Activated CD4-positive, alpha-beta T cell treated with anti-CD3 and anti-CD28 coated beads, Interleukin-2, amount 50 U/mL, for 1 hour (primary cell): ENCODE measurements at places on chromosomes 1 and 21.

GRCh38 chr1:59577774-59578173 is 237.0 kb upstream of the HOOK1 start:
- no peak for DNase-seq

- DNase-seq, result no peak
These were observed 13.8 kb downstream of the DNTTIP2 start for GRCh38 chr1:93865253-93865652.

DNA sequence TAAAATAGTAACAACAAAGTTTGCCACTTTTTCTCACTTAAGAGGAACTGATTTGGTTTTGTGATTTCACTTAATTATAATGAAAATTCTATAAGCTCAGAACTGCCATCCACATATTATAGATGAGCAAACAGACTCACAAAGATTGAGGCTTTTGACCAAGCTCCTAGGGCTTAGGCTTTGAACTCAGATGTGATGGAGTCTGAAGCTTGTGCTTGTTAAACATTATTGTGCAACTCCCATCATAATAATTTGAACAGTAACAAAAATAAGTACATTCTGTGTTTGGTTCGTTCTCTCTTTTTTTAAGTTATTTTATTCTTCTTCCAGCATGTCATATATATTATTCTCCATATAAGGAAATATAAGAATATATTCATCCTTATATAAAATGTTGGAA is 403.4 kb downstream of the PTPRC start:
- DNase-seq, result no peak

DNA sequence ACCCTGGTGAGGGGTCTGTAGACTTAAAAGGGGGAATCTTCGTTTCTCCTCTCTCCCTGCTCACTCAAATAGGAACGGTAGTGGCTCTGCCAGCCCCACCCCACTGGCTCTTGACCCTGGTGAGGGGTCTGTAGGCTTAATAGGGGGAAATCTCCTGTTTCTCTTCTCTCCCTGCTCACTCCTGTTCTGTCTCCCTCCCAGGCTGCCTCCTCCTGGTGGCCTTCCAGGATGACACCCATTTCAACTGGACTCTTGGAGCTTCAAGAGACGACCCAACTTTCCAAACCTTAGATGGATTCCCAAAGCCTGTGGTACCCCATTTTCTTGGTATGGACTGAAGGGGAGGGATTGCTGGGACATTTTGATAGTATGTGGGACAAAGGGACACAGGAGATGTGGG is 1.4 kb upstream of the EPHB2 start:
- no peak for DNase-seq

DNA sequence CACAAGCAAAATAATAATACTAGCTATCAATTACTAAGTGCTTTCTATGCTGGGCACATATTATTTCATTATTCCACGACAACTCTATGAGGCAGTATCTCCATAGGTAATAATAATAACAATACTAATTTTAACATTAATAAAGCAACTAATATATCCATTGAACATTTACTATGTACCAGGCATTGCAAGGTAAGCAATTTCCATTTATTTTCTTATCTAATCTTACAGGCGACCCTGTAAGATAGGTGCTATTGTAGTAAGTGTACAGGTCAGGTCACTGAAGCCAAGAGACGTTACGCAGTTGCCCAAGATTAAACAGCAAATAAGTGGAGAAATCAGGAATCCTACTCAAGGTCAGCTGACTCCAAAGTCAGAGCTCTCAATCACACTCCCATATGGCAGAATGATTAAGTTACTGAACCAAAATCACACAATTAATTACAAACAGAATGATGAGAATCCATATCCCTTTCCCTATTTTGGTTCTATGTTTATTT is 198.4 kb downstream of the SLC45A1 start:
- no peak for DNase-seq

GRCh38 chr1:161193561-161194235 is 5.2 kb downstream of the ADAMTS4 start:
- DNase-seq, result no peak

- no peak for DNase-seq
These were observed 108.7 kb upstream of the IGSF21 start for GRCh38 chr1:17998889-17999288.
